NCI-H1694 (cell line): ENCODE measurements at places on chromosomes 3 and 15.
A peak's percentile ranks its signal among the peaks of the same experiment; 100 is the strongest.

- DNase-seq, result no peak
These were observed 42.4 kb downstream of the ARRDC4 start for GRCh38 chr15:98002866-98003265.

GRCh38 chr3:56800832-56801661 lies 702 bp downstream of the ARHGEF3 start:
- DNase-seq, result no peak

GRCh38 chr3:182136008-182136910 lies 424.5 kb downstream of the SOX2 start:
- DNase-seq, result peak; percentile 11

- no peak for DNase-seq
These were observed 14.1 kb downstream of the ACKR2 start for GRCh38 chr3:42823351-42823750.

- no peak for DNase-seq
These were observed 45.3 kb downstream of the BFSP2 start for GRCh38 chr3:133445108-133445507.
